Mesangial cell (primary cell): ENCODE measurements at places on chromosomes 2 and 18. TPM values are rescaled to one million over a fixed set of nuclear protein-coding genes. Genes with fewer than 3 reads are reported as not detected.

ARHGEF33 gene
- under 0.01 TPM in 1 of 2 replicates, not detected in the other for total RNA-seq

ARHGEF4 gene
- 1.1 and 4.4 TPM in 2 replicates for total RNA-seq

PMS1 gene
- 8.4 and 13.7 TPM in 2 replicates for total RNA-seq

REG1B gene
- not detected in 2 replicates for total RNA-seq

GYPC gene
- 156 and 164 TPM in 2 replicates for total RNA-seq

TEKT4 gene
- not detected in 2 replicates for total RNA-seq

MAPRE3 gene
- total RNA-seq: 1.3 and 2.0 TPM in 2 replicates

CRYBA2 gene
- not detected in 2 replicates for total RNA-seq

CRYGB gene
- not detected in 2 replicates for total RNA-seq

YWHAQ gene
- 228 and 327 TPM in 2 replicates for total RNA-seq

CDCA7 gene
- total RNA-seq: 7.4 and 30.6 TPM in 2 replicates

CFC1 gene
- total RNA-seq: not detected in 2 replicates
